D721Med (cell line): ENCODE measurements at places on chromosomes 16 and 17.
A peak's percentile ranks its signal among the peaks of the same experiment; 100 is the strongest.

DNA sequence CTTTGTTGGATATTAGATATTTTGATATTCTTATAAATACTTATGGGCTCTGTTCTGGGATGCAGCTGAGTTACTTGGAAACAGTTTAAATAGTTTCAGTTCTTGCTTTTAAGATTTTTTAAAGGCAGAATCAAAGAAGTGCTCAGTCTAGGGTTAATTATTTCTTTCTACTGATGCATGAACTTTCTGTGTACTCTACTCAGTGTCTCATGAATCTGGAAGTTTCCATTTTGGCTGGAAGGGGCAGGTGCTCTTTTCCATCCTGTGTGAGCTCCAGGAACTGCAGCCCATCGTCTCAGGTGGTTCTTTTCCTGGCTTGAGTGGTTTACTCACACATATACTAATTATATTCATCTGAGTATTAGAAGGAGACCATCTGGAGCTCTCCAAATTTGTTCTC, 61.1 kb upstream of the CPHXL start:
- DNase-seq: no peak

- DNase-seq: no peak
Observed at GRCh38 chr16:728131-728889, 1.4 kb downstream of the HAGHL start.

DNA sequence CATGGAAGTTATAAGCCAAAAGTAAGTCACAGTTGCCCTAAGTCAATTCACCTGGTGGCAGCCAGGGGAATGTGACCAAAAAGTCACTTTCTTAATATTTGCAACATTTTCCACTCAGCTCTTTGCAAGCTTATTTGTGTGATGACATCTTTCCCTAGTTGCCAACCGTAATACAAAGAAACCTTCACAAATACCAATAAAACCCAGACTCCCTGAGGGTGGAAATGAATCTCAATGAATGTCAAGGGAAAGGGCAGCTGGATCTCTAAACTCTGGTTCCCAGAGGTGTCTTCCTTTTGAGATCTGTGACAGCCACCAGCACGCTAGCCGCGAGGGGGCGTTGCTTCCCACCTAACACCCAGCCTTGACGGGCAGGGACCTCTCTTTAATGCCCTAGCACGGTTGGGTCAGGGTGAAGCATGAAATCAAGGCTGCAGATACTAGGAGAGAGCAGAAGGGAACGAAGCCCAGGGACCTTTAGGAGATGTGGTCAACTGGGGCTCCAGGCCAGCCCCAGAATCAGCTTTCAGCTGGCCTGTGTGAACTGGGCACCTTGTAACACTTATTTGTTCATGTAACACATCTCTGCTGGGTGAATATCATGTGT, 82.2 kb downstream of the CMC2 start:
- peak; percentile 26 for DNase-seq

- DNase-seq: no peak
Observed at GRCh38 chr16:626787-627453, 3.9 kb upstream of the WFIKKN1 start.

DNA sequence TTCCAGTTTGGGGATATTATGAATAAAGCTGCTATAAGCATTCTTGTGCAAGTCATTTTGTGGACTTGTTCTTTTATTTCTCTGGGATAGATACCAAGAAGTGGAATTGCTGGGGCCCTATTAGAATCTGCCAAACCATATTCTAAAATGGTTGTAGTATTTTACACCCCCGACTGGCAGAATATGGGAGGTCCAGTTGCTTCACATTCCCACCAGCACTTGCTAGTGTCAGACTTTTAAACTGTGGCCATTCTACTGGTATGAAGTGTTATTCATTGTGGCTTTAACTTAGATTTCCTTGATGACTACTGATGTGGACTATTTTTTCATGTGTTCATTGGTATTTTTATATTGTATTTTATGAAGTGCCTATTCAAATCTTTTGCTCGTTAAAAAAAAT, 18.1 kb upstream of the NUP93 start:
- no peak for DNase-seq

GRCh38 chr16:6929868-6930267, 402.8 kb upstream of the RBFOX1 start:
- no peak for DNase-seq

DNA sequence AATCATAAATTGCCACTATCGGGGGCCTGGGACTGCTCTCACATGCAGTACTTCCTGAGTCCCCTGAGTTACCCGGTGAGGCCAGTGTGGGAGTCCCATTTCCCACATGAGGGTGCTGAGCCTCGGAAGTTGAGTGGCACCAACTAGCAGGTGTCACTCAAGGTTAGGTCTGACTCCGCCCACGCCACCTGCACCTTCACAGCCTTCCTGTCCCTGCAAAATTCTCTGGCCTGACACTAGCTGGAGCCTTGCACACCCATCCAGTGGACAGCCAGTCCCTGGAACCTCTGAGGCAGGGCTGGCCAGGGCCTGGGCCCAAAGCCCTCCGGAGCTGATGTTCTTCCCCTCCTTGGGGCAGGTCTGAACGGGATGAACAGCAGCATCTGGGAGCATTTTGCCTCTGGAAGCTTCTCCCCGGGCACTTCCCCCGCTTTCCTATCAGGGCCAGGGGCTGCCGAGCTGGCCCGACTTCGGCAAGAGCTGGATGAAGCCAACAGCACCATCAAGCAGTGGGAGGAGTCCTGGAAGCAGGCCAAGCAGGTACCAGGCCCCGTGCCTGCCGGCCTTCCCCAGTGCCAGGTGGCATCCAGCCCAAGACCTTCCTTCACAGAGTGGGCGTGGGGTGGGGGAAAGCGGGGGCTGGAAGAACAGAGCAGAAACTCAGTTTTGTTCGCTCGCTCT, 21.9 kb downstream of the UNC13D start:
- no peak for DNase-seq

- DNase-seq: no peak
Observed at GRCh38 chr16:82955741-82956348, 329.1 kb downstream of the CDH13 start.
